Transverse colon (tissue), 4 donors: ENCODE measurements at places on chromosomes 6 and 20. TPM values are rescaled to one million over a fixed set of nuclear protein-coding genes. Genes with fewer than 3 reads are reported as not detected.

FOXC1 gene
- total RNA-seq: 0.96 TPM

NHLRC1 gene
- 2.1 TPM for total RNA-seq

GSTA1 gene
- 18.5 TPM for total RNA-seq

TNF gene
- total RNA-seq: not detected

MAP3K4 gene
- 17.2 TPM for total RNA-seq

ZNF165 gene
- 1.1 TPM for total RNA-seq

PRSS16 gene
- total RNA-seq: 9.0 TPM

SLC22A3 gene
- 7.0 TPM for total RNA-seq

TMEM181 gene
- total RNA-seq: 41.3 TPM

HCRTR2 gene
- not detected for total RNA-seq

TENT5A gene
- 5.6 TPM for total RNA-seq

TCFL5 gene
- 5.2 TPM for total RNA-seq

UFL1 gene
- 27.5 TPM for total RNA-seq

FOXQ1 gene
- 1.6 TPM for total RNA-seq

XPO5 gene
- 17.9 TPM for total RNA-seq

RIPOR2 gene
- total RNA-seq: 3.0 TPM

MYO6 gene
- 53.4 TPM for total RNA-seq

BTBD9 gene
- total RNA-seq: 30.7 TPM
